Left lobe of liver (tissue), 2 donors: ENCODE measurements at places on chromosomes 1 and 21. TPM values are rescaled to one million over a fixed set of nuclear protein-coding genes. Genes with fewer than 3 reads are reported as not detected.

GRCh38 chr1:25926731-25927496, 20.7 kb upstream of the STMN1 start:
- DNase-seq, result no peak

- DNase-seq, result no peak
These were observed 33.7 kb upstream of the PRDM2 start for GRCh38 chr1:13666317-13666716.

ARTN gene
- 0.58 TPM for total RNA-seq

HSF2BP gene
- total RNA-seq, result 0.20 TPM

F13B gene
- total RNA-seq, result 42.2 TPM

GRCh38 chr1:47782414-47783166, 214.6 kb downstream of the TRABD2B start:
- no peak for DNase-seq

DNA sequence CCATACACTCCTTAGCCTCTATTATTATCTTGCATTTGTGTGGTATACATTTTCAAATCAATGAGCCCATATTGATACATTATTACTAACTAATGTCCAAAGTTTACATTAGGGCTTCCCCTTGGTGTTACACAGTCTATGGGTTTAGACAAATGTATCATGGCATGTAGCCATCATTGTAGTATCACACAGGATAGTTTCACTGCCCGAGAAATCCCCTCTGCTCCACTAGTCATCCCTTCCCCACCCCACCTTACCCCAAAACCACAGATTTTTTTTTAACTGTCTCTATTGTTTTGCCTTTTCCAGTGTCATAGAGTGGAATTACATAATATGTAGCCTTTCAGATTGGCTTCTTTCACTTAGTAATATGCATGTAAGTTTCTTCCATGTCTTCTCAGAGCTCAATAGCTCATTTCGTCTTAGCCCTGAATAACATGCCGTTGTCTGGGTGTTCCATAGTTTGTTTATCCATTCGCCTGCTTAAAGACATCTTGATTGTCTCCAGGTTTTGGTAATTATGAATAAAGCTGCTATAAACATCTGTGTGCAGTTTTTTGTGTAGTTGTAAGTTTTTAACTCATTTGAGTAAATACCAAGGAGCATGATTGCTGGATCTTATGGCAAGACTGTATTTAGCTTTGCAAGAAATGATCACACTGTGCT, 86.4 kb upstream of the LYST start:
- DNase-seq, result no peak

- DNase-seq, result no peak
These were observed 53.1 kb downstream of the SH3GLB1 start for GRCh38 chr1:86757272-86757984.

FAM72C gene
- total RNA-seq, result not detected

DNA sequence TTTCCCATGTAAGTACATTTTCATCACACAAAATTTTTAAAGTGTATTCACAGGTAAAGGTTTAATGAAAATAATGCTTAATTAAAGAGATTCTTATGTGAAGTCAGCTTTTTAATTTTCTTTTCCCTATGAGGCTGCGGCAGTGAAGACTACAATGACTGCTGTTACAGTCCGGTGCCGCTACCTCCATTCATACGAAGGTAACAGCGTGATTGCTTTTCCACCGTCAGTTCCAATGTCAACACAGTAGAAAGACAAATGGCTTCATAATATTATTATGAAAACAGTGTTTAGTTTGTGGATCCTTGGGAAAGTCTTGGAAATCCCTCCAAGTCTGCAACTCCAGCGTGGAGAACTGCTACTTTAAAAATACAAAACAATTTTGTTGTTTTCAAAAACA, 254.9 kb upstream of the NRIP1 start:
- DNase-seq, result no peak
